ENCODE measurements at places on chromosomes 3 and 15.
A peak's percentile ranks its signal among the peaks of the same experiment; 100 is the strongest.

- no peak for DNase-seq
Measured at GRCh38 chr3:193859195-193859594, 266.2 kb downstream of the OPA1 start.

- DNase-seq, result peak; percentile 71
Measured at GRCh38 chr3:105868431-105868741, 426 bp downstream of the CBLB start.

GRCh38 chr15:68626283-68626682 is 47.5 kb downstream of the CORO2B start:
- no peak for DNase-seq

DNA sequence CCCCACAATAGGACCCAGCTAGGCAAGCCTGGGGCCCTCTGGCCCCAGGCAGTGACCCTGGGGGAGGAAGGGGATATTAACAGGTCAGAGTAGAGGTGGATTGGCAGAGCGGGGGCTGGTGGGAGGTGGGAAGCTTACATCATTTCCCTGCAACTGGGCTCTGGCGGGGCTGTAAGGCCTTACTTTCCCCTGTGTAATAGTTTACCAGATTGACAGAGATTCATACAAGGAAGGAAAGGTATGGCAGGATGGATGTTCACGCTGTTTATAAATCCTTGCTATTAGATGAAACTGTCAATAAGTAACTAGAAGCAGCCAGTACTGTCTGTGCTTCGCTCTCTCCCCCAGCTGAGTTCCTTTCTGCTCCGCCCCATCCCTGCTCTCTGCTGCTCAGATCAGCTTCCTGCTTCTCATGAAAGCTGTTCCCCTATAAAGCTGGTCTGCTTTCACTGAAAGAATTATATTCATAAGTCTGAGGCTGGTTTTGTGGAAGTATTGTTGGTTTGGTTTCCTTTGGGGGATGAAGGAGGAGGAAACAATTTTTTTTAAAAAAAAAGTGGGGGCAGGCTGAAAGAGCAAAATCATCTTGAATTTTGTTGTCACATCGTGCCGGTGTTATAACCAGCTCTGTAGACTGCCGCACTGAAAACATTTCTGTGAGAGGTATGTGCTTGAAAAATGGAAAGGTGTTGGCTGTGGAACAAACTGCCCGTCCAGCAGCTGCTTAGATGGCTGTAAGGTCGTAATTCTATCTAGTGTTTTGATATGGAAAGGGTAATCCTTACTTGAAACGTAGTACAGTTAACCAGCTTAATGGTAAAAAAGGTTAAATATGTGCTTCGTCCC is 76.4 kb downstream of the BBX start:
- DNase-seq, result peak; percentile 86

GRCh38 chr3:188397766-188398705 is 244.1 kb downstream of the LPP start:
- no peak for DNase-seq

Data from umbilical cord (tissue), 2 donors.